AG09319 (cell line): ENCODE measurements at places on chromosomes 4 and X.

DNA sequence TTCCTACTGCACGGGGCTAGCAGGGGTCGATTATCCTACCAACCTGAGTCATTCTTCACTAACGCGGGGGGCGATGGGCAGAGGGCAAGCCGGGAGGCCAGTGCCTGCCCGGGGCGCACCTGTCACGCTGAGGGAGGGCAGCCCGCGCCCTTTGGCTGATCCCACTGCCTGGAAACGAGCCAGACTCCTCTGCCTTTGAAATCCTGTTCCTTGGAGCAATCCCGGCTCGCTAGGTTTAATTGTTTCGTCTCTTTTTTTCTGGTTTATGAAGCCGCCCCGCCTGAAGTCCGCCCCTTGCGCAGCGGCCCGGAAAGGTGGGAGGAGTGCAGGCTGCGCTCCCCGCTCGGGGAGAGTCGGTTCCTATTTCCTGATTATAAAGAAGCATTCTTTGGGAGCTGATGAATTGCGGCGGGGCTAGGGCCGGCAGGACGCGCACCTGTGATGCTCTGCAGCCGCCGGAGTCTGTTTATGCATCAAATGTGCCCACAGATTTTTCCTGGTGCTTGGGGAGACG, 484.2 kb downstream of the BCOR start:
- no peak for DNase-seq

DNA sequence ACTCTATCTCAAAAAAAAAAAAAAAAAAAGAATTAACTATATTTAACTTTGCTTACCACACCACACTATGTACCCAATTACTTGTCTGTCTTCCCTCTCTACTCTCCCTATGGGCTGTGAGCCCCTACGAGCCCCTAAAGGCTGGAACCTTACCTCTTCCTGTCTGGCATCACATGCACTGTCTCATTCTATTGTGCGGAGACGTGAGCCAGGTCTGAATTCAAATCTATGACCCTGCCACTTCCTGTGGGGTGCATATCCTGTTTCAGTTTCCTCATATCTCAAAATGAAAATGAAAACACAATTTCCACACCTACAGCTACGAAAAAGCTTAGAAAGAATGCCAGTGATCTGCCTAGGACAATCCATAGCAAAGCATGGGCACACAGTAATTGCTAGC, 42.9 kb upstream of the HS3ST1 start:
- no peak for DNase-seq

DNA sequence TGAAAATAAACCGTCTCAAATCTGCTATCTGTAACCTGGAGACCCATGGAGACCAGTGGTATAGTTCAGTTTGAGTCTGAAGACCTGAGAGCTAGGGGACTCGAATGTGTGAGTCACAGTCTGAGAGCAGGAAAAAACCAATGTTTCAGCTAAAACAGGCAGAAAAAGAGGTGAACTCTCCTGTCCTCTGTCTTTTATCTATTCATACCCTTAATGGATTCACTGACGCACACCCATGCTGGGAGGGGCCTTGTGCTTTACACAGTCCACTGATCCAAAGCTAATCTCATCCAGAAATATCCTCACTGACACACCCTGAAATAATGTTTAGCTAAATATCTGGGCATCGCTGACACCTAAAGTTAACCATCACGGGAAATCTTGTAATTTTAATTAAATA, 297.9 kb downstream of the GPM6A start:
- no peak for DNase-seq

DNA sequence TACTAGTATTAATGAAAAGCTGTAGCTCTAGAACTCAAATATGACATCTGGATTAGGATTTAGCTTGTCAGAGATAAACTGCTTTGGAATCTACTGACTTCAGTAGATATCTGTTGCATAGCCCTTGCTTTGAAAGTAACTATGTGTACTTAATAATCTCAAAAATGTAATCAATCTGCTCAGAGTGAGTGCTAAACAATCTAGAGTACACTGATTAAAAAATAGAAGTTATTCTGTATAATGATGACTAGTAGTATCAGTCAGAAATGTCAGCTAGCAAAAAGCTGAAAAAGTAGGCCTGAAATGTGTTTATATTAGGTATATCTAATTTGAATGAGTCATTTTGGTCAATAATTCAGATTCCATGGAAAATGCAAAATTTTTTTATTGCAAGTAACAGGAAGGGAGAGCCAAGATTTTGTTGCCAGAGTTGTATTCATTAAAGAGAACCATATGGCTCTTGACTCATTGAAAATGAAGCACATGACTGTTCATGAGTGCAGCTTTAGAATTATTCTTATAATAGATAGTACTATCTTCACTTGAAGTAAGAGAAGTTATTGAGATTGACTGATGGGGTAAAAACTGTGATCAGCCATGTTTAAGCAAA, 20.0 kb downstream of the CLCN3 start:
- DNase-seq: peak; percentile 57

DNA sequence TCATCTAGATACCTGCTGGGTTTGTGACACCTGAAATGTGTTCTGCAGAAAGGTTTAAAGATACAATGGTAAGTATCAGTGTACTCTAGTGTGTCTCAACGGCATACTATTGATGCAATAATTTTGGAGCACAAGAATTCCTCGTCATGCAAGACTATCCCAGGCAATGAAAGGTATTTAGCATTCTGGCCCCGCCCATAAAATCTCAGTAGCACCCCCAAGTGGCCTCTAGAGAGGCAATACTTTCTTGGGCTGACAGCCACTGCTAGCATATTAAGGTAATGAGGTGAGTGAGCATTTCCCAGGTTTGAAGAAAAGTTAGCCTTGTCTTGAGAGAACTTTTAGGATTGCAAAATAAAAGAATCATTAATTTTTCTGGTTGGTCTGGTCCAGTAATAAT, 24.0 kb downstream of the TAB3 start:
- DNase-seq: no peak

- DNase-seq: peak; percentile 97
Measured at GRCh38 chr4:337143-337931, at the start of gene ZNF141. Gene ZNF141 (plus strand): TSS chr4:337814. CDS start chr4:337984, 170 bp downstream.

DNA sequence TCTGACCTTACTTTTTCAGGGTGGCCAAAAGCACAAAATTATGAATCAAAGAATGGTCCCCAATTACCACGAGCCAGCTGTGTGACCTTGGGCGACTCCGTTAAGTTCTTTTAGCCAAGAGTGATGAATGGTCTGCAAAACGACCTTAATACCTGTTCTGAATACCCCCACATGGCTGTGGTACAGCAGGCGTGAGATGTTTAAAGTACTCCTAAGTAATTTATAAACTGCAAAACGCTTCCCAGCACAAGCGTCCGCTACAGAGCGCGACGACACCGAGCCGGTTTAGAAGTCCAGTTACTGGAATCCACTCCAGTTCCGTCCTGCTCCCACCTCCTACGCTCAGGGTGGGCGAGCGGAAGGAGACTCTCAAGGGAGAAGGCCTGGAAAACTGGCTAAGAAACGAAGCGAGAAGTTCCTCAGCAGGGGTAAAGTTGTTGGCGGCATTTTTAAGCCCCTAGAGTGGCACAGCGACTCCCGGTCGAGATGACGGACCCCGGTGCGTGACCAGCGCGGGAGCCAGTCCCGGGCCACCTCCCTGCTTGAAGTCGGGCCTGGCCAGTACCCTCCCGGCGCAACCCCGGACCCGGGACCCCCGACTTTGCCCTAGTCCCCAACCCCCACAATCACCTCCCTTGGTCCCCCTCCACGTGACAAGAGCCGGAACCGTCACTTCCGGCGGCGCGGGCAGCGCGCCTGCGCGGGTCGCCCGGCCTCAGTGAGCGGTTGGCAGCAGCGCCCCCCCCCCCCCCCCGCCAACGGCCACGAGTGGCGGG, 659 bp upstream of the BMP2K start:
- no peak for DNase-seq

DNA sequence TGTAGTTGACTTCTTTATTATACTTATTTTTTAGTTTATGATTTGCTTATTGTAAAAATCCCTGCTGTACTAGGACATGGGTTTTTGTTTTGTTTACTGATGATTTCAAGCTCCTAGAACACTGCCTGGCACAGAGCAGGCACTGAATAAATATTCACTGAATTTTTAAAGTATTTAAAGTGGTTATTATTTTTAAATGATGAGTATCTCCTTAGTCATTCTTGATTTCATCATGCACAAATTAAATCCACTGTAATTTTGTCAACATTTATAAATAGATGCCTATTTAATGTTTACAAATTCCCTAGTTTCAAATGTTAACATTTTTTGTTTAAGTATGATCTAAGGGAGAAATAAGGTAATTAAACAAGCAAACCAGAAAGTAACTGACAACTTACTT, 367.9 kb upstream of the SLIT2 start:
- DNase-seq: peak; percentile 7
